ENCODE measurements at places on chromosomes 6 and 20.

GRCh38 chr20:5608104-5608441, 142.1 kb upstream of the SHLD1 start:
- no peak for DNase-seq

DNA sequence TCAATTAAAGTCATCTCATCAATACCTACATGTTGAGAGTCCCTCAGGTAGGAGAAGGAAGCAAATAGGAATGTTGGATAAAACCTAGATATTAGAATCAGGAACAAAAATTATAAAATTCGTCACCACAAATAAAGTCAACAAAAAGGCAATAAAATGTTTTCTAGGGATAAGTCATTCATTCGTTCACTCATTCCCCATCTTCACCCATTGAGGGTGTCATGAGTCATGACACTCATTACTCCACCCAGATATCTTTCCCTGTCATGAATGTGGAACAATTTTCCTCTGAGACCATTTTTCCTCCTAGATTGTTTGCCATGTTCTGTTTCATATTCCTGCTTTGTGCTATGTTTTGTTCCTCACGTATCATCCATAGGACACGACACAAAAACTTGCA, 50.9 kb upstream of the OLIG3 start:
- DNase-seq: no peak

GRCh38 chr6:82083646-82084045, 163.9 kb downstream of the IBTK start:
- DNase-seq: no peak

DNA sequence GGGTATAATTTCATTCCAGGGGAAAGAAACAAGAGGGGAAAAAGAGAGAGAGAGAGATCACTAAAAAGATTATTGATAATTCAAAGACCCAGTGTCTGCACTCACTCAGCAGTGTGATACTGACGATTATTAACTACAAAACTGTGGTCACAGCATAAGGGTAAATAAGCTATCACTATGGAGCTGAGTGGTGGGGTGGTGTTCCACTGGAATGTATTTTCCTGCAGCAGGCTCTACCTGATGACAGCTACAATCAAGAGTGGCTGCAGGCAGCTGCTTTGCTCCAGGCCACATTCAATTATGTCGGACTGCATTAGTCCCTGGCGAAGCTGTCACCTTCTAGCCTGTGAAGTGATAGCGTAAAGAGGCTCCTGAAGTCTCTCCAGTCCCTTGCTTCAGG, 122.2 kb upstream of the TFAP2D start:
- DNase-seq: no peak

GRCh38 chr6:156279261-156279969, 497.8 kb upstream of the ARID1B start:
- DNase-seq: no peak

DNA sequence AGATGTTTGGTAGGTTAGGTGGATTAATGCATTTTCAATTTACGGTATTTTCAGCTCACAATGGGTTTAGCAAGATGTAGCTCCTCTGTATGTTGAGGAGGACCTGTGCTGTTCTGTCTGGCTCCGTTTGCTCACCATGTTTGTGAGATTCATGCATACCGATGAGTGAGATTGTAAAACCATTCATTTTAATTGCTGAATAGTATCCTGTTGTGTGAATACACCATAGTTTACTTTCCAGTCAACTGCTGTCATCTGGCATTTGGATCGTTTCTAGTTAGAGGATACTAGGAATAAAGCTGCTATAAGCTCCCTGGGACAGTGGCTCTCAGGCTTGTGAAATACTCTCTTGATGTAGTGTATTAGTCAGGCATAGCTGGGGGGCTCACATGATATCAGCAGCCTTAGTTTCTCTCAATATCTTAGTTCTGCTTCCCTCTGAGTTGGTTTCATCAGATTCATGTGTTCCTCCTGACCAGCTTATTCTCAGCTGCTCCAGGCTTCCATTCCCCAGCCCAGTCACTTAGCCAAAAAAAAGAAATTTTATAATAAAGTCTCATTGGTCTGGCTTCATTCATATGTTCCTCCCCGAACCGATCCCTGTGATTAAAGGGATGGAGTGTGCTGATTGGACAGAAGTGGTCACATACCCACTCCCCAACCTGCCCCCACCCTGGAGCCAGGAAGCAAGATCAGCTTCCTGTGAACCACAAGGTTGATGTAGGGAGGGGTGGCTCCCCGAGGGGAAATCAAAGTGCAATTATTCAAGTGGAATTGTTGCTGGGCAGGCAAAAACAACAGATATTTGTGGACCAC, 10.9 kb upstream of the B4GALT5 start:
- peak; percentile 67 for DNase-seq

DNA sequence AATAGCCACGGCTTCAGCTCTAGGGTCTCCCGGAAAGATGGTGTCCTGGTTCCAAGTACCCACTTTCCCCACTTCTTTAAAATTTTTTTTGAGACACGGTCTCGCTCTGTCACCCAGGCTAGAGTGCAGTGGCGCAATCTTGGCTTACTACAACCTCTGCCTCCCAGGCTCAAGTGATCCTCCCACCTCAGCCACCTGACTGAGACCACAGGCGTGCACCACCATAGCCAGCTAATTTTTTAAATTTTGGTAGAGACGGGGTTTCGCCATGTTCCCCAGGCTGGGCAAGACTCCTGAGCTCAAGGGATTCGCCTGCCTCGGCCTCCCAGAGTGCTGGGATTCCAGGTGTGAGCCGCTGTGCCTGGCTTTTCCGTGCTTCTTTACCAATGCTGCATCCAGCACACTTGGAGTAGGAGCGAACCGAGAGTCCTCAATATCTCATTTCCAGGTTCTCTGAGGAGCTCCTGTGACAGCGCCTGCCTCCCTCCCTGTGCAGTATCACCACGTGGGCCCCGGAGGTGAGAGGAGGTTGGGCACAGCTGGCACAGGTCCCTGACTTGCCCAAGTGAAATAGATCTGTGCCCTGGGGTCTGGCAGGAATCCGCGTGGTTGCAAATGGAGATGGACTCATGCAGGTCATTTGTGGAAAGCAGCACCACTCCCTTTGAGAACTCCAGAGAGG, 37.3 kb downstream of the EZR start:
- DNase-seq: no peak

- no peak for DNase-seq
Measured at GRCh38 chr6:119274197-119274595, 75.4 kb downstream of the MAN1A1 start.

DNA sequence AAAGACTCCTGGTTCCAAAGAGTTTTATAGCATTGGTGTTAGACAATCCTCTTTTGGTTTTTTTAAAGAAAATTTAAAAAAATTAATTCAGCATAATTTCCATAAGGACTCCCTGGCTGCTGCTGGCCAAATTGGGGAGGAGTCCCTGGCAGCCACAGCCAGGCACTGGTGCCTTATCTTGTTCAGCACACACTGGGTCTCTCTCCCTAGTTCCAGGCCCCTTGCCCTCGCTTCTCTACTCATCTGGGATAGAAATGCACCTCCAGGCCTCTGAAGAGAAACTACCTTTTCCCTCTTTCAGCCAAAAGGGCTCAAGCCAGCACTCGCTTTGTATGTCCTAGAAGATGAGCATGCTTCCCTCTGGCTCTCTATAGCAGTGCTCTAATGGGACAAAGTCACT, 13.4 kb upstream of the MAPK13 start:
- DNase-seq: no peak

GRCh38 chr20:56839786-56840185, 210.7 kb downstream of the TFAP2C start:
- no peak for DNase-seq

- no peak for DNase-seq
Measured at GRCh38 chr6:22045261-22045912, 251.4 kb downstream of the PRL start.

DNA sequence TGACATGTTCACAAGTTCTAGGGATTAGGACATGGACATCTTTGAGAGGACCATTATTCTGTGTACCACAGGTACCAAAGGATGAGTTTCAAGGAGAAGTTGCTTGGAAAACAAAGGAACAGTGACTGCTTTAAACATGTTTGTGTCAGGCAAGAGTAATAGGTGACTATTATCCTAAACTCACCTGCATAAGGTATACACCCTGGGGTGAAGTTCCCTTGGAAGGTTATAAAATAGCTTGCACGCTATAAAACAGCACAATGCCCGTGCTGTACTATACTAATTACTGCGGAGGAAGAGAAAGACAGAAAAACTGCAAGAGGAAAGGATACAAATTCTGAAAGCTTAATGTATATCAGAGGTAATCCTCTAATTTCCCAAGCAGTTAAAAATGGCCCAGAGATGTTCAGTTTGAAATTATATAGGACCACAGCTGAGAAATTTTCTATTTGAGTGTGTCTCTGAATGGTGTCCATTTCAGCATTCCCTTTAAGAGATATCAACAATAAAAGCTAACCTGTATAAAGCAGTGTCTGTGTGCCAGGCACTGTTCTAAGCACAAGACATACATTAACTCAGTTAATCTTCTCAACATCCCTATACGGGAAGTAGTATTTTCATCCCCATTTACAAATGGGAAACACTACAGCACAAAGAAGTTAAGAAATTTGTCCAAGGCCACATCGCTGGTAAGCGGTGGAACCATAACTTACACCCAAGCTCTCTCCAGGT, 19.7 kb downstream of the TBC1D32 start:
- DNase-seq: no peak

GRCh38 chr6:33689879-33690278, 21.6 kb downstream of the UQCC2 start:
- no peak for DNase-seq

GRCh38 chr20:47111576-47111975, 216.9 kb downstream of the EYA2 start:
- no peak for DNase-seq
